Aorta (tissue), 5 donors: ENCODE measurements at places on chromosomes 4 and X. TPM values are rescaled to one million over a fixed set of nuclear protein-coding genes. Genes with fewer than 3 reads are reported as not detected.

- no peak overlapping the region for H3K27ac ChIP-seq
- no peaks in the 10 kb centered on the region for H3K4me1 ChIP-seq
- H3K27me3 ChIP-seq, result no peaks in the 10 kb centered on the region
- H3K36me3 ChIP-seq, result no peaks in the 10 kb centered on the region
Measured at GRCh38 chr4:48266781-48267180, 2.9 kb downstream of the TEC start.

- no peak for DNase-seq
- H3K4me3 ChIP-seq, result no peak overlapping the region
Measured at GRCh38 chrX:54891573-54891972, 29.1 kb upstream of the TRO start.

DNA sequence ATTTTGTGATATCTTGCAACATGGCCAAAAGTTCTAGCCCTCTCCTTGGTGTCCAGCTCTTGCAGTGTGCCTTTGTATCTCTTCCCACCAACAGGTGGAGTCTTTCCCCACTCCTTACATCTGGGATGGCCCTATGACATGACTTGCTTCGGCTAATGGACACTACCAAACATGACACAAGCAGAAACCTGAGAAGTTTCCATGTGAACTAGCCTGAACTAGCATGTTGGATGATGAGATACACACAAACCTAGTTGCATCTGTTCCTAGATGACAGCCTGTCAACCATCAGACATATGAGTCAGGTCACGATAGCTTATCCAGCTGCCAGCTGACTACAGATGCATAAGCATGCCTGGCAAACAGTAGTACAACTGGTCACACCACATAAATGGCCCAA lies 207.5 kb upstream of the FTHL17 start:
- H3K27ac ChIP-seq, result no peak overlapping the region
- H3K27me3 ChIP-seq, result no peaks in the 10 kb centered on the region
- no peak overlapping the region for H3K4me3 ChIP-seq
- no peaks in the 10 kb centered on the region for H3K36me3 ChIP-seq
- DNase-seq, result no peak

GRCh38 chr4:135244696-135245095 lies 1043.1 kb upstream of the PABPC4L start:
- no peaks in the 10 kb centered on the region for H3K36me3 ChIP-seq
- no peaks in the 10 kb centered on the region for H3K4me1 ChIP-seq
- no peak overlapping the region for H3K4me3 ChIP-seq
- H3K27ac ChIP-seq, result no peak overlapping the region
- DNase-seq, result no peak

DNA sequence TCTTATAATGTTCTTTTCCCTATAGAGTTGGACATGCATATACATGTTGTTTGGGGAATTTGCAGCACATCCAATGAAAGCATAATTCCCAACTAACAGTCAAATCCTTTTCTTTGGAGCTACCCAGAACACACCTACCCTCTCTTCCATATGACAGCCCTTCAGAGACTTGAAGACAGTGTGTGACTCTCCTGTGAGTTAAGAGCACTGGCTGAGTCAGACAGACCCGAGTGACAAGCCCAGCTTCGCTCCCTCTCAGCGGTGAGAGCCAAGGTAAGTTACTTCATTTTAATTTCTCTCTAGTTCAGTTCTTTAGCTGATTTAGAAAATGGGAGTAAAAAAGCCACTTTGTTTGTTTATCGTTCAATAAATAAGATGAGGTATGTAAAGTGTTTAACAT lies 86.3 kb downstream of the RTL9 start:
- no peaks in the 10 kb centered on the region for H3K4me1 ChIP-seq
- H3K4me3 ChIP-seq, result no peak overlapping the region
- DNase-seq, result no peak
- no peaks in the 10 kb centered on the region for H3K27me3 ChIP-seq
- H3K36me3 ChIP-seq, result no peaks in the 10 kb centered on the region

DNA sequence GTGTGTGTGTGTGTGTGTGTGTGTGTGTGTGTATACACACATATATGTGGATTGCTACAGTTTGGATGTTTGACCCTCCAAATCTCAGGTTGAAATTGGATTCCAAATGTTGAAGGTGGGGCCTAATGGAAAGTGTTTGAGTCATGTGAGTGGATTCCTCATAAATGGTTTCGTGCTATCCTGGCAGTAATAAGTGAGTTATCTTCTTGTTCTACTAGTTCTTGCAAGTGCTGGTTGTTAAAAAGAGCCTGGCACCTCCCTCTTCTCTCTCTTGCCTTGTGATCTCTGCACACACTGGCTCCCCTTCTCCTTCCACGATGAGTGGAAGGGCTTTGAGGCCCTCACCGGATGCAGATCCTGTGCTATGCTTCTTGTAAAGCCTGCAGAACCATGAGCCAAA lies 344.1 kb downstream of the SH2D1A start:
- H3K4me3 ChIP-seq, result no peak overlapping the region
- H3K27me3 ChIP-seq, result no peaks in the 10 kb centered on the region
- H3K36me3 ChIP-seq, result no peaks in the 10 kb centered on the region
- no peak overlapping the region for H3K27ac ChIP-seq

DNA sequence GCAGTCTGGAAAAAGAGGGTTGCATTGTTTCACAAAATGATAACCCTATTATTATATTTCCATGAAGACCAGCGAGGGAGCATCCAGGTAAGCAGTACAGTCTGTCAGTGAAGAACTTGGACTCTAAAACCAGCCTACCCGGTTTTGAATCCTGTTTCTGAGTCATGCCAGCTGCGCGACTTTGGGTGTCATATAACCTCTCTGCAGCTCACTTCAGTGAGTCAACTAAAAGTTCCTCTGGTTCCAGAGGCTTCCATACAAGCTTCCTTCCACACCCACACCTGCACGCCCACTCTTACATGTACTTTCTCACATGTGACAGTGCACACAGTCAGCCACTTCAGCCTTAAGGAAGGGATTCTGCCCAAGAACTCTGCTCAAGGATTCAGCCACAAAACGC lies 49.8 kb upstream of the PRPS2 start:
- no peaks in the 10 kb centered on the region for H3K27me3 ChIP-seq
- H3K4me3 ChIP-seq, result no peak overlapping the region
- H3K27ac ChIP-seq, result no peak overlapping the region

DNA sequence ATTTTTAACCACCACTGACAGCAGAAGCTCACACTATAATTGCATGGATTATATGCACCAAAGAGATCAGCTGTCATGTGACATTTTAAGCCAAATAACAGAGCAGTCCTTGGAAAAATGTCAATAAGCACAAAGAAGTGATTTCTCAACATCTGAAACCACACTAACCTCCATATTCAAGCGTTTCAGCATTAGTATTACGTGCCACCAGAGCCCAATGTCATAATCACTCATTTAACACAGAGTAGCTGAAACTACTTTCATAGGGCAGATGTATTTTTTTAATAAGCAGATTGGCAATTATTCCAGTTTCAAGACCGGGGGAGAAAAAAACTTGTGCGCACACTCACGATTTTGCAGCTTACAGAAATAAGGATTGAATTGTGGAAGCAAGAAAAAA lies 76.6 kb downstream of the SH3KBP1 start:
- no peaks in the 10 kb centered on the region for H3K36me3 ChIP-seq
- no peak for DNase-seq
- no peak overlapping the region for H3K27ac ChIP-seq
- no peaks in the 10 kb centered on the region for H3K27me3 ChIP-seq
- no peaks in the 10 kb centered on the region for H3K4me1 ChIP-seq

DNA sequence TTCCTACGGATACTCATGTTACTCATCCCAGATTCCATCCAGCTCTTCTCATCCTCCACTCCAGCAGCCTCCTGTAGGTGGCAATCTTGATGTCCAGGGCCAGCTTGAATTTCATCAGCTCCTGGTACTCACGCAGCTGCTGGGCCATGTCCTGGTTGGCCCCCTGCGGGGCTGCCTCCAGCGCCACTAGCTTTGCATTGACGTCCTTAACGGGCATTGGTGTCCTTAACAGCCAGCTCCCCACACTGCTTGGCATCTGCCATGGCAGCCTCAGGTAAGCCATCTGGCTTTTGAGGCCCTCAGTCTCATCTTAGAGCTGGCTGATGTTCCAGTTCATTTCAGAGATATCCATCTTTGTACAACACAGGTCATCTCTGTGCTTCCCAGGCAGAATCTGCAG lies 223.7 kb downstream of the FGF13 start:
- H3K4me3 ChIP-seq, result no peak overlapping the region
- H3K27ac ChIP-seq, result no peak overlapping the region
- no peak for DNase-seq
- H3K4me1 ChIP-seq, result no peaks in the 10 kb centered on the region
- H3K27me3 ChIP-seq, result no peaks in the 10 kb centered on the region

GRCh38 chr4:40196724-40197281 lies at the start of gene RHOH:
Gene RHOH (plus strand): TSS chr4:40197031. CDS start chr4:40243387, 46,356 bp downstream.
- no peak within 1 kb of the TSS for H3K4me3 ChIP-seq
- no peaks in the 10 kb centered on the region for H3K27me3 ChIP-seq
- DNase-seq, result no peak
- no peak within 1 kb of the TSS for H3K27ac ChIP-seq
- no peaks in the 10 kb centered on the region for H3K4me1 ChIP-seq

- H3K27me3 ChIP-seq, result no peaks in the 10 kb centered on the region
- DNase-seq, result no peak
- H3K36me3 ChIP-seq, result no peaks in the 10 kb centered on the region
- H3K4me1 ChIP-seq, result no peaks in the 10 kb centered on the region
- no peak overlapping the region for H3K4me3 ChIP-seq
Measured at GRCh38 chr4:81648576-81649275, 177.0 kb upstream of the RASGEF1B start.

DNA sequence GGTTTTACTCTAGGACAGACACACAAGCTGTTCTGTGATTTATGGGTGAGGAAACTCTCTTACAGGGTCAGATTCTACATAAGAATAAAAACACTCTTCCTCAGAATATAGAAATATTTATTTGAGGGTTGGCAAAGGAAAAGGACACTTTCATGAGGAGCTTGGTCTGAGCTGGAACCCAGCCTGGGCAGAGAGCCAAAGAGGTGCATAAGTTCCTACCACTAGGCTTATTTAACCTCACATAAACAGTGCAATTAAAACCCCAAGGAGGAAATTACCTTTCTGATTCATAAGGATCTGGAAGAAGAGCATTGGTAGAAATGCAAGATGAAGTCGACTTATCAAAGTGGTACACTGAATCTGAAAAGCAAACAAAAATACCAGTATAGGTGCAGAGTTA lies 32.9 kb downstream of the SETD7 start:
- peaks cover 5% of the 10 kb centered on the region for H3K36me3 ChIP-seq
- no peak for DNase-seq
- H3K4me3 ChIP-seq, result no peak overlapping the region
- no peaks in the 10 kb centered on the region for H3K4me1 ChIP-seq
- H3K27ac ChIP-seq, result no peak overlapping the region

DNA sequence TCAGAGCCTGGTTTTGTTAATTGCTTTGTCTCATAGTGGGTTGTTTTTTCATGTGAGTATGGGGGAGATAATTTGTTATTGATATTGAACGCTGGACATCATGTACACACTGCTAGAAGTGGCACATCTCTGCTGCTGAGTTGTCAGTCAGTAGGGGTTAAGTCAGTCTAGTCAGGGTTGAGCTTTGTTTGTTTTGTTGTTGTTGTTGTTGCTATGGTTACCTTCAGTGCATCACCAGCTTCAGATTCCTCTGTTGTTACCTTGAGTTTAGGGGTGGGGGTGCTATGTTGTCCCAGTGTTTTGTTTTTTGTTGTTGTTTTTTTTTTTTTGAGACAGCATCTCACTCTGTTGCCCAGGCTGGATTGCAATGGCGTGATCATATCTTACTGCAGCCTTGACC lies 9.9 kb downstream of the YIPF6 start:
- no peak for DNase-seq
- H3K27ac ChIP-seq, result no peak overlapping the region

DNA sequence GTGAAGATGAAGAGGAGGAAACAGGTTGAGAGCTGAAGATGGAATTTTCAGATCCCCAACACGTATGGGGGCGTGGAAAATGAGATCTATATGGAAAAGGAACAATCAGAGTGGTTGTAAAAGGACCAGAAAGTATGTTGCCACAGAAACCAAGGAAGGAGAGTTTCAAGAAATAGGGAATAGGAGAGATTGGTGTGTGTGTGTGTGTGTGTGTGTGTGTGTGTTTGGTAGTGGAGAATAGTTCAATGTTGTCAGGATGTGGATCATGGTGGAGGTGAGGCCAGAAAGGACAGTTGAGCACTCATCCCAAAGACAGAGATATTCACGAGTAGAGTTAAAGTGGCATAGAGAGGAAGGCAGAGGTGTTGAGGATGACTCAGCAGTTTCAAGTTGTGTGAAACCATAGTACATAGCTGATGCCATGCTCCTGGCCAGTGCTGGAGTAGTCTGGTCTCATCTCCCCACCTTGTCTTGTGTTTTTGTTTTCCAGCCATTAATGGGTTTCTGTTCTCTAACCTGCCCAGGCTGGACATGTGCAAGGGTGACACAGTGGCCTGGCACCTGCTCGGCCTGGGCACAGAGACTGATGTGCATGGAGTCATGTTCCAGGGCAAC lies 36.1 kb downstream of the HEPH start:
- no peaks in the 10 kb centered on the region for H3K36me3 ChIP-seq
- no peaks in the 10 kb centered on the region for H3K4me1 ChIP-seq
- DNase-seq, result no peak
- H3K4me3 ChIP-seq, result no peak overlapping the region
- no peaks in the 10 kb centered on the region for H3K27me3 ChIP-seq
- no peak overlapping the region for H3K27ac ChIP-seq

- no peaks in the 10 kb centered on the region for H3K27me3 ChIP-seq
- DNase-seq, result no peak
- no peak overlapping the region for H3K27ac ChIP-seq
- no peaks in the 10 kb centered on the region for H3K36me3 ChIP-seq
- H3K4me3 ChIP-seq, result no peak overlapping the region
- H3K4me1 ChIP-seq, result no peaks in the 10 kb centered on the region
Measured at GRCh38 chr4:39390603-39391002, 16.1 kb upstream of the KLB start.

- no peak for DNase-seq
- H3K27ac ChIP-seq, result no peak overlapping the region
- H3K4me1 ChIP-seq, result no peaks in the 10 kb centered on the region
- H3K27me3 ChIP-seq, result no peaks in the 10 kb centered on the region
Measured at GRCh38 chrX:1031521-1032430, 180.7 kb downstream of the CRLF2 start.

DNA sequence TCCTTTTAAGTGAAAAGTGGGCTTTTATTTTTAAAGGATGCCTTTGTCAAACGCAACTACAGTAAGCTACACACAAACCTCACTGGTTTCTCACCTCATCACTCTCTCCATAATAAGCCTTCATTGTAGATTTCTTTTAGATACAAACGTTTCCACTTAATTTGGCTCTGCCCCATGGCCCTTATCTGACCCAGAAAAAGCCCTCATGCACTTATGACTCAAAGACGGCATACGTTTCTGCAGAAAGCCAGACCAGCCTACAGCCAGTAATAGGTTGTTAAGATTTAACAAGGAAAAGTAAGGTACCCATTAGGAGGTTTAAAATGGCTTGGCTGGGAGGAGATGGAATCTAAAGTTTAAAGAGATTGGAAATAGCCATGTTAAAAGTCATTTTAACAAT lies 914.6 kb upstream of the INTU start:
- no peaks in the 10 kb centered on the region for H3K4me1 ChIP-seq
- no peaks in the 10 kb centered on the region for H3K36me3 ChIP-seq
- no peaks in the 10 kb centered on the region for H3K27me3 ChIP-seq
- DNase-seq, result no peak
- no peak overlapping the region for H3K27ac ChIP-seq

GRCh38 chr4:186724058-186724863 lies 605 bp upstream of the FAT1 start:
- H3K36me3 ChIP-seq, result no peaks in the 10 kb centered on the region
- DNase-seq, result peak; percentile 68

Gene ZNF630
- 4.4 TPM for total RNA-seq

Gene TIMM17B
- 26.2 TPM for total RNA-seq

Gene OPN1MW2
- not detected for total RNA-seq

Gene IL21
- total RNA-seq, result not detected

Gene DLG3
- 22.4 TPM for total RNA-seq
